Kasumi-1 (cell line): ENCODE measurements at places on chromosomes 13 and 19.

GRCh38 chr13:43305416-43305815 is 282.0 kb downstream of the DNAJC15 start:
- DNase-seq, result no peak

DNA sequence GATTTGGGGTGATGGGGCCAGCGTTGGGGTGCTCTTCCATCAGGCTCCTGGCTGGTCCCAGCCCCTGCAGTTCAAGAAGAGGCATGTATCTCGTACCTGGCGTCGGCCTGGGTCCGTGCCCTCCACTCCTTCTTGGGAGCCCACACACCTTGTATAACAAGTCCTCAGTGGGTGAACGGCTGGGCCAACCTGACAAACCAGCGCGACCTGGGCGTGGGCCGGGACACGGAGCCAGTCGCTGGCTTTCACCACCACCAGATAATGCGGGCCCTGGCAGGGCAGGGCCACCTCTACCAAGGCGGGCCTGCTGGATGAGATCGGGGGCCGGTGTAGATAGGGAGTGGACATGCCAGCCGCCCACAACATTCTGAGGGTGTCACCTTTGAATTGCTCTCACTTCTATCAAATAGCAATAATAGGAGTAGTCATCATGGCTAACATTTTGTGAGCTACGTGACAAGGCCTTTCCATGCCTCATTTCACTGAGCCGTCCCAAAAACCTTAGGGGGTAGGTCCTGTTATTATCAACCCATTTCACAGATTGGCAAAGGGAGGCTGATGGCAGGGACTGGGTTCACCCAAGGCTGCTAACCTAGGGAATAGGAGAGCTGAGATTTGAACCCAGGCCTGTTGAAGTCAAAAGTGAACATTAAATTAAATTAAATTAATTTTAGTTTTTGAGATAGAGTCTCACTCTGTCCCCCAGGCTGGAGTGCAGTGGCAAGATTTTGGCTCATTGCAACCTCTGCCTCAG is 3.5 kb downstream of the CYP4F22 start:
- no peak for DNase-seq

DNA sequence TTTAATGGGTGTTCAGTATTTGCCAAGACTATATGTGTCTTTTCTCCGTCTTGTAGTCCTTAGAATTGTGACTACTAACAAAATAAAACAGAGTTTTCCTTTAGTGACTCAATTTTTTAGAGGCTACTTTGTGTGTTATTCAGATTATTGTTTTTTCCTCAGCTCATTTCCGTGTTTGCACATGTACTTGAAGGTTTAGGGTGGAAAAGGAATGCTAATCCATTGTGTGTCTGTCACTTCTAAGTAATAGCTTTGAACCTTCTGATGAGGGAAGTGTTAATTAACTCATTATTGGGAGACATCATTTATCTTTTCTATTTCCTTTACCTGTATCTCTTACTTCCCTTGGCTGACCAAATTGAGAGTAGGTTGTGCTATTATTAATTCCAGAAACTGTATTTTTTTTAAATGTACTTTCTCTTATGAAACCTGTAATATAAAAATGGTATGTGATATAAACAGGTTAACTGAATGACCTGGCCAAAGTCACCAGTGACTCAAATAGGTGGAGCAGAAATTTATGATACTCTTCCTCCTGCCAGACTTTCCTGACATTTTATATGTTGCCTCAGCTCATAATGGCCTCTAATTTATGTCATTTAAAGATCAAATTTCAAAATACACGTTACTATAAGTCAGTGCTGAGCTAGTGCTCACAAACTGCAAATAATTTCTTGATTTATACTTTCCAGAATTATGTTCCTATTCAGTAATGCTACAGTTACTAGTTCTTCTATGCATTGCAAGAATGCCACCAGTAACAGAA is 88.8 kb downstream of the LMO7 start:
- no peak for DNase-seq

DNA sequence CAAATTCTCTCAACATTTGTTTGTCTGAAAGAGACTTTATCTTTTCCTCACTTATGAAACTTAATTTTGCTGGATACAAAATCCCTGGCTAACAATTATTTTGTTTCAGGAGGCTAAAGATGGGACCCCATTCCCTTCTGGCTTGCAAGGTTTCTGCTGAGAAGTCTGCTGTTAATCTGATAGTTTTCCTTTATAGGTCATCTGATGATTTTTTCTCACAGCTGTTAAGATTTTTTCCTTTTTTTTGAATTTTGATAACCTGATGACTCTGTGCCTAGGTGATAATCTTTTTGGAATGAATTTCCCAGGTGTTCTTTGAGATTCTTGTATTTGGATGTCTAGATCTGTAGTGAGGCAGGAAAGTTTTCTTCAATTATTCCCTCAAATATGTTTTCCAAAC is 2661.4 kb downstream of the PCDH9 start:
- no peak for DNase-seq

- no peak for DNase-seq
Observed at GRCh38 chr13:28035146-28035782, 46.8 kb upstream of the URAD start.
